Tibial nerve (tissue), 4 donors: ENCODE measurements at places on chromosomes 6 and 20.
A peak's percentile ranks its signal among the peaks of the same experiment; 100 is the strongest.

- DNase-seq = no peak
These were observed 5.2 kb upstream of the SLCO4A1 start for GRCh38 chr20:62637110-62637509.

DNA sequence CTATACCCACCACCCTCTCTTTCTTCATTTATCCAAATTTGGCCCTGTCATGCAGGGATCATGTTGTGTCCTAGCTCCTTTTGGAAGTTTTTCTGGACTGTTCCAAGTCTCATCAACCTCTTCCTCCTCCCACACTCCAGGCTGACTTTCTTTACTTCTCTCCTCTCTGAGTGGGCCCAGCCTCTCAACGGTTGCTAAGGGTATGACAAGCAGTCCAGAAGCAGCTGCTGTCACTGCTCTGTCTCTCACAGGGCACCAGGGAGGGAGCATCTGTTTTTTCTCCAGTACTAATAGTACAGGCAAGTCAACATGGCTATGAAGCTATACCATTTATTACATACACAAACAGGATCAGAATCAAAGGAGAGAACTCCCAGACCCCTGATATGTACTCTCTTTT is 8.2 kb downstream of the NT5DC1 start:
- no peak for DNase-seq

DNA sequence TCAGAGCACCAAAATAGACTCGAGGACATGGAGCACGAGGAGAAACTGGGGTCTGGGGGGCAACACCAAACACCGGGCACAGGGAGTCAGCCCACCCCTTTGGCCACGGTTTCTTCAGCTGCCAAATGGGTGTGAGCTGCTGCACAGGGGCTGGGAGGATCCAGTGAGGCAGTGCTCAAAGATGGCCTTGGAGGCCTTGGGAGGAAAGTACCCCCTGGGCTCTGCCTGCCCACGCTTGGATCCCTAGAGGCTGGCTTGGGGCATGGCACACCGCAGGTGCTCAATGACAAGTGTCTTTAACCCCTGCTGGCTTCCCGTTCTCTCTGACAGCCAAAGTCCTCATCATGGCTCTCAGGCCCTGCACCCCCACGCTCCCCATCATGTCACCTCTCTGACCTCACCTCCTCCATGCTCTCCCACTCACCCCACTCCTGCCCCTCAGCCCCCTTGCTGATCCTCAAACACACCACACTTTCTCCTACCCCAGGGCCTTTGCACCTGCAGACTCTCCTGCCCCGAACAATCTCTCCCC is 190.3 kb downstream of the ANKRD60 start:
- no peak for DNase-seq

GRCh38 chr6:49468042-49468441 is 4.9 kb downstream of the CENPQ start:
- DNase-seq = no peak

DNA sequence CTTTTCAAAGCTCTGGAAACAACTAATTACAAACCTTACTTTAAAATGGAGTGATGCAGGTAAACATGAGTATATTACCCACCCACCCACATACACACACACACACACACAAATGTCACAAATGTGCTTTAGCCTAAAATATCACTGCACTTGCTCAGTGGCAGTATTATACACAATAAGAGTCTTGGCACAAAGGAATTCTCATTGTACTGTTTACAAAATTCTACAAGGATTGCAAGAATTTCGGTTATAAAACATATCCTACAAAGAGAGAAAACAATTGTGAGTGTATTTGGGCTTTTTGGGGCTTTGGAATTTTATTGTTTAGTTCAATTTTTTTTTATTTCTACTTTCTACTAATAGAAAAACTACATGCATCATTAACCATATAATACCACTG is 113.2 kb upstream of the BEND6 start:
- DNase-seq = no peak

DNA sequence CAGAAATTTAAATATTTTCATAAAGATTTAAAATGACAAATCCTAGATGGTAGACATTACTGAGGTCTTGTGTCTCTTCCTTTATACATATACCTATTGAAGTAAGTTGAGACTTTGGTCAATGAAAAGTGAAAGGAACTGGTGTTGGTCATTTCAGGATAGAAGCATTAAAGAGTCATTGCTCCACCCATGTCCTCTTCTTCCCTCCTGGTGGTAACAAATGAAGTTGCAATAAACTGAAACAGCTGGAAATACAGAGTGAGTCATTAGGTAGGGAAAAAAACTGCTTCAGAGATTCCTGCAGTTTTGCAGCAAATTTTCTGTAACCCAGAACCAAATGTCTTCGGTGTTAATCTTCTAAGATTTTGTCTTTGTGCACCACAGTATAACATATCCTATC is 448.0 kb downstream of the EYS start:
- DNase-seq = no peak

- DNase-seq = no peak
These were observed 898.2 kb upstream of the FLRT3 start for GRCh38 chr20:15235471-15236198.

- no peak for DNase-seq
These were observed 29.7 kb downstream of the RPF2 start for GRCh38 chr6:111011360-111012142.

DNA sequence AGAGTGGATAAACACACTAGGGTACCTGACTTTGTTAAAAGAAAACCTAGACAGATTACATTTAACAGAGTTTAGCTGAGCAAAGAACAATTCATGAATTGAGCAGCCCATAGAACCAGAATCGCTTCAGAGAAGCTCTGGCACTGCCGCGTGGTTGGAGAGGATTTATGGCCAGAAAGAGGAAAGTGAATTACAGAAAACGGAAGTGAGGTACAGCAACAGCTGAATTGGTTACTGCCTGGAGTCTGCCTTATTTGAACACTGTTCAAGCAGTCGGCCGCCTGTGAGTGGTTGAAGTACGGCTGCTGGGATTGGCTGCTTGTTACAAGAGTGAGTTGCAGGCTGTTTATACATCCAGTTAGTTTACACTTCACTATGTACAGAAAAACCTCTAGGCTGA is 253.8 kb upstream of the CDYL start:
- no peak for DNase-seq

- DNase-seq = no peak
These were observed 247.9 kb downstream of the ERMARD start for GRCh38 chr6:169999367-169999766.

DNA sequence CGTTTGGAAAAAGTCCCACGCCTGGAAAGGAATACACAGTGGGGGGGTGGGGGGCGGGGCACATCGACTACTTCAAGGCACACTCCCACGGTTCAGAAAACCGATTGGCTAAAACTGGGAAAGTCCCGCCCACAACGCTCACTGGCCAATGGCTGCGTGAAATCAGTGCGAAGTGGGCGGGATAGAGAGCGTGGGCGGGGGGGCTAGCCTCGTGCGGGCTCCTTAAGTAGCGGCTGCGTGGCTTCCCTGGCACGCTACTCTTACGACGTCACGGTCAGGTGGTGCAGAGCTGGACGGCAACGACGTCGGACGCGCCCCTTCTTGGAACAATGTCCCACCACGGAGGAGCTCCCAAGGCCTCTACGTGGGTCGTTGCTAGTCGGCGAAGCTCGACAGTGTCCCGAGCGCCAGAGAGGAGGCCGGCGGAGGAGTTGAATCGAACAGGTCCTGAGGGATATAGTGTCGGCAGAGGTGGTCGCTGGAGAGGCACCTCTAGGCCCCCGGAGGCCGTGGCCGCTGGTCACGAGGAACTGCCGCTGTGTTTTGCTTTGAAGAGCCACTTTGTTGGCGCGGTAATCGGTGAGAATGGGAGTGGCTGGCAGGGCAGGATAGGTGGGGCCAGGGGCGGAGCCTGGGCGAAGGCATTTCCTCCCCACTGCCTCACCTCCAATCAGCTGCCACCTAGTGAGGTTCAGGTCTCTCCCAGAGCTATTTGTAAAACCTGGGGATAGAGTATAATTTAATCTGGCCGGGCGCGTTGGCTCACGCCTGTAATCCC is at the start of gene DDX43:
DDX43 (plus strand) TSS at position 252 of the 778 bp plus-strand sequence; CDS start at position 330, 78 bp downstream.
- DNase-seq = peak; percentile 25

GRCh38 chr6:34696189-34696738 is 303 bp downstream of the ILRUN start:
- peak; percentile 18 for DNase-seq

DNA sequence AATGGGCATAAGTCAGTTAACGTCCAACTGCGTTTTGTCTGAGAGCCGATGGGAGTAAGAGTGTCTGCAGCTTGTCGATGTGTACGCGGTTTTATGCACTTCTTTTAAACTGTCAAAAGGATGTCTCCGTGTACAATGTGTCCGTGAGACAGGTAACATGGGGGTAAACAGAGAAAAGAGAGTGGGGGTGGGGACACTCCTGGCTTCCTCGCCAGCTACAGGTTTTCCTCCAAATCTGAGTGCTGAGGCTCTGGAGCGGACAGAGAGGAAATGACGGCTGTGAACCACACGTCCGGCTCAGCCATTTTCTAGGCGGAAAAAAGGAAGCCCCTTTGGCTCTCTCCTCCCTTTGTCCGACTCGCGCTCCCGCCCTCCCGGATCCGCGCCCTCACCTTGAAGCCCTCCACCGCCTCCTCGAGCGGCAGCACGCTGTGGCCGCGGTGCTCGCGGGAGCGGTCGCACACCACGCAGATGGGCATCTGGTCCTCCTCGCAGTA is 916 bp downstream of the TRIM27 start:
- DNase-seq = peak; percentile 27

- DNase-seq = peak; percentile 37
These were observed 52.6 kb upstream of the MAFB start for GRCh38 chr20:40741507-40742106.

DNA sequence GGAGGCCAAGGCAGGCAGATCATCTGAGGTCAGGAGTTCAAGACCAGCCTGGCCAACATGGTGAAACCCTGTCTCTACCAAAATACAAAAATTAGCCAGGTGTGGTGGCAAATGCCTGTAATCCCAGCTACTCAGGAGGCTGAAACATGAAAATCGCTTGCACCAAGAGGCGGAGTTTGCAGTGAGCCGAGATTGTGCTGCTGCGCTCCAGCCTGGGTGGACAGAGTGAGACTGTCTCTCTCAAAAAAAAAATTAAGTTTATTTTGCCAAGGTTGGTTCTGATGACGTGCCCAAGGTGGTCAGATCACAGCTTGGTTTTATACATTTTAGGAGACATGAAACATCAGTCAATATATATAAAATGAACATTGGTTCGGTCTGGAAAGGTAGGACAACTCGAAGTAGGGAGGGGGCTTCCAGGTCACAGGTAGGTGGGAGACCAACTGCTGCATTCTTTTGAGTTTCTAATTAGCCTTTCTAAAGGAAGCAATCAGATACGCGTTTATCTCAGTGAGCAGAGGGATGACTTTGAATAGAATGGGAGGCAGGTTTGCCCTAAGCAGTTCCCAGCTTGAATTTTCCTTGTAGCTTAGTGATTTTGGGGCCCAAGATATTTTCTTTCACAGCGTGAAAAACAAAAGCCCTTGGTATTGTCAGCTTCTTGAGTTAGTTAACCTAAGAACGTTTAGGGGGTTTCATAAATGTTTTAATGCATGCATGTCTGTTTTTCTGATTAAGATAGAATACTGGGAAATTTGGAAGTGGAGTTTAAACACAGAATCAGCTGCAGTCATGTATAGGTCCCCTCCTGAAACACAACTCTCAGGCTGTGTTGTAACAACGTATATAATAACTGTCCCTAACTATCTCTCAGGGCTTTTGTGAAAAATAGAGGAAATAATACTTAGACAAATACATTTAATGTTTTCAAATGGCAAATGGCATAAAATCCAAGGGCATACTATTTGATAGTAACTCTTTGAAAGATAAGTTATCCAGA is 16.7 kb downstream of the ACOT13 start:
- no peak for DNase-seq

- no peak for DNase-seq
These were observed 52.6 kb upstream of the SLC22A1 start for GRCh38 chr6:160069050-160069454.

GRCh38 chr6:56996401-56996800 is 41.5 kb downstream of the BEND6 start:
- no peak for DNase-seq

GRCh38 chr6:151544453-151544852 is 50.6 kb downstream of the CCDC170 start:
- DNase-seq = no peak

DNA sequence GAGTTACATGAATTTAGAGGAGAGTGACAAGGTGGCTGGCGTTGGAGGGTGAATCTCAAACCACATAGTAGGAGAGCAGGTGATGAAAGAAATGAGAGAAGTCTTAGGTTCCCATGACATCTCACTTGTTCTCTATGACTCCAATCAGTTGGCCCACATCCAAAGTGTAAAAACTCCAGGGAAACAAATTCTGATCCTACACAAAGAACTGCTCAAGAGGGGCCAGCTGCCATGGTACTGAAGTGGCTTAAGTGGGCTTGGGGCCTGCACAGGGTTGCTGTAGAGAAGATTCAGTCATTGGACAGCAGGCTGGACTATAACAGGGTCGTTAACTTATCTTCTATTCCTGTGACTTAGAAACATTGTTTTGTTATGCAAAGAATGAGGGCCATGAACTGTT is 7.6 kb upstream of the ADGRF4 start:
- DNase-seq = no peak

DNA sequence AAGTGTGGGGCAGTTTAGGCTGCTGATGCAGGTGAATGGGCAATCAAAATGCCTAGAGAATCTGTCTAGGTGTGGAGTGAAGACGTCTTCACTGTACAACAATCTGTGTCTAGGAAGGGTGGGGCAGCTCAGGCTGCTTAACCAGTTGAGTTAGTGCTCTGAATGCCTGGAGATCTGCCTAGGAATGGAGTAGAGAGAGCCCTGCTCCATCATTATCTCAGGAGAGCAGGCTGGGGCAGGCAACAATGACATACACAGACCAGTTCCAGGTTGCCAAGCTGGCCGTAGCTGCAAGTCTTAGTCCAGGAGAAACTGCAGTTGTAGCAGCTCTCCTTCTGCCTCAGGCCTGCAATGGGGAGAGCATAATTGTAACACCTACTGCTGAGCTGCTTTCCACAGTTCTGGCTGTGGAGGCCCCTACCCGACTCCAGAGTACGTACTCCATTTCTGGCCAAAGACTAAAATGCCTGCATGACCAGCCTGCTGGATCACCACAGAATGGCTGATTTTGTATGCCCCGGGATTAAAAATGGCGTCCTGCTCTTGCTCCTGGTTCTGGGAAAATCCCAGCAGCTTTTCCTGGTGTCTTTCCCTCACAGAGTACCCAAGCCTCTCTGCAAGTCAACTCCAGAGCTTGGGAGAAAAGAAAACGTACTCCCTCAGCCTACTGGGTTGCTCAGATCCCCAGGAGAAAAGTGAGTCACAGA is 545.4 kb downstream of the ADGRB3 start:
- DNase-seq = no peak

DNA sequence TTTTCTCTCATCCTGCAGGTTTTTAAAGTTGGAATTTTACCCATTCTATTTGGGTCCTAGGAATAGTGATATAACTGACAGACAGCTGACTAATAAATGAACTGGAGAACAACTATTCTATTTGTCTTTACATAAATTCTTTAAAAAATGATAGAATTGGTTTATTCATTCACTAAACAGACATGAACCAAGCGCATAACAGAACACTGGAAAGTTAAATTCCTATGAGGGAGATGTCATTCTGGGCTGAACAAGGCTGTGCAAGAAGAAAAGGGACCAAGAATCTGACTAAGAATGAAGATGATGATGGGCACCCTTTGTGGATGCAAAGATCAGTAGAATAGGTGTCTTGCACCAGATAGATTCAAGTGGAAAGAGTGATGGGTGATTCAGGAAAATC is 256.3 kb upstream of the SASH1 start:
- DNase-seq = no peak

GRCh38 chr20:62906209-62906608 is 20.1 kb downstream of the DIDO1 start:
- no peak for DNase-seq

- no peak for DNase-seq
These were observed 41.7 kb downstream of the PLAGL1 start for GRCh38 chr6:143966312-143966711.

- no peak for DNase-seq
These were observed 62.2 kb upstream of the DDR1 start for GRCh38 chr6:30821862-30822784.

- no peak for DNase-seq
These were observed 7.3 kb downstream of the ZBP1 start for GRCh38 chr20:57612916-57613315.
